ENCODE measurements at places on chromosomes 6 and 20.

- peak; percentile 94 for DNase-seq
These were observed 49.7 kb downstream of the AKAP12 start for GRCh38 chr6:151289399-151290007.

DNA sequence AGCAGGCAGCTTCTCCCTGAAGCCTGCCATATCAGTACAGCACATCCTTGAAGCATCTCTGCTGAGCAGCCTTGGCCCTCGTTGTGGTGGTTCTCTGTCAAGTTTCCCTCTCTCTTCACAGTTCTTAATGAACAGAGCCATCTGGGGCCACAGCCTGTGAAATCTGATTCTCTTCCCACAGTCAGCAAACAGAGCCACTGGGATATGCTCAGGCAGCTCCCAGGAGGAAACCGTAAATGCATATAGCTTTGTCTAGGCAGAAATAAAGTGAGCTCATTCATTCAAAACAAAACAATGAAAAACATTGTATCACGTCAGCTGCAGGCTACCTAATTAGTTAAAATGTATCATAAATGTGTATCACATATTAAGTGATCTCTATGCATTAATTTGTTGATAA is 80.3 kb downstream of the TBC1D7 start:
- DNase-seq, result no peak

GRCh38 chr6:51302431-51302830 is 483.8 kb downstream of the TFAP2B start:
- DNase-seq, result peak; percentile 13

DNA sequence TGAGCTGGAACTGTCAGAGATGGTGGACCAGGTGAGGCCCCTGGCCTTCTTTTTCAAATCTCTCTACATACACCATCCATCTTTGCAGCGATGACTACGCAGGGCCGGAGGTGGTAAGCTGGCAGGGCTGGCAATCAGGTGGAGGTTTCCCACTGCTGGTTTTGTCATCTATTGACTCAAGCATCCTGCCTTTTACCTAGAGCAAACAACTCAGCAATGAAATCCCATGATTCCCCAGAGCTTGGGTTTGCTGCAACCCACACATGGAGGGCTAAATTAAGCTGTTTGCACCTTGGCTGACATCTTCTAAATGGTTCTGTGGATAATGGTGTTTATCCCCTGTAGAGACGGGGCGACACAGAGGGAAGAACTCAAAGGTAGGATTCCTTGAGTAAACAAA is 170.2 kb downstream of the SCP2D1 start:
- DNase-seq, result no peak

DNA sequence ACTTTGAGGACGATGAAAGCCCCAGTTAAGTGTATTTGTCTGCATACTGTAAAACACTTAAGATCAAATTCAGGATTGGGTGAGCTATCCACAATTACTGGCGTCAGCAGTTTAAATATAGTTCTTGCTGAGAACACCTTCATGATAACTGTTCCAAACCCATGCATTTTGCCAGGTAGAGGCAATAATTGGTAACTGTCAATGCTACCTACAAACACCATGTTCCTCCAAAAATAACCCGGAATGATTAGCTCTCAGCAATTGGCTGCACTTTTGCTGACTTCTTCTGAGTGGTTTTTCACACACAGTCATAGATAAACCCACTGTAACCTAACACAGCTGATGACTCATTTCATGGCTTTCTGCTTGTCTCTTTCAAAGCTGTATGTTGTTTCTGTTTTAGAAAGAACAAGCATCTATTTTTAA is 1358.6 kb upstream of the GJE1 start:
- peak; percentile 82 for DNase-seq

- no peak for DNase-seq
These were observed 5.2 kb downstream of the MCCD1 start for GRCh38 chr6:31534011-31534410.

- peak; percentile 11 for DNase-seq
These were observed 131.6 kb upstream of the ESR1 start for GRCh38 chr6:151675746-151676459.

DNA sequence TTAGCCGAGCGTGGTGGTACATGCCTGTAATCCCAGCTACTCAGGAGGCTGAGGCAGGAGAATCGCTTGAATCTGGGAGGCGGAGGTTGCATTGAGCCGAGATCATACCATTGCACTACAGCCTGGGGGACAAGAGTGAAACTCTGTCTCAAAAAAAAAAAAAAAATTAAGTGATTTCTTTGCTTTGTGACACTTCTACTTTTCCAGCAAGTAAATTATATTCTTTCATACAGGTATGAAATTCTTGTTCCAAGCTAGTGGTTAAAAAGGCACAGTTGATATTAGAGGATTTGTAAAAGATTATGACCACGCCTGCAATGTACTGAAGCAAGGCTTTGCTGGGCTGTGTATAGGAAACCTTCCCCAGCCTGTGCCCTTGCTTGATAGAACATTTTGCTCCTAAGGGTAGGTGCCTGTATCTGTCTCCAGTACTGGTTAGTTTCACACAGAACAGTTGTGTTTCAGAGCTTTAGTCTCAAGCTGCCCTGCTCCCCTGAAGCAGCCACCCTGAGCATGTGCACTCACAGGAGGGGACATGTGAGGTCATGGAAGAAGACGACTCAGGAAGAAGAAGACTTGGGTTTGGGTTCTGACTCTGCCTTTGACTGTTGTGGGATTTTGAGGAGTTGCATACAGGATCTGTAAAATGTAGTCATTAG is 10.2 kb downstream of the PTPN1 start:
- no peak for DNase-seq

- DNase-seq, result no peak
These were observed 43.0 kb downstream of the MRS2 start for GRCh38 chr6:24445704-24446103.

DNA sequence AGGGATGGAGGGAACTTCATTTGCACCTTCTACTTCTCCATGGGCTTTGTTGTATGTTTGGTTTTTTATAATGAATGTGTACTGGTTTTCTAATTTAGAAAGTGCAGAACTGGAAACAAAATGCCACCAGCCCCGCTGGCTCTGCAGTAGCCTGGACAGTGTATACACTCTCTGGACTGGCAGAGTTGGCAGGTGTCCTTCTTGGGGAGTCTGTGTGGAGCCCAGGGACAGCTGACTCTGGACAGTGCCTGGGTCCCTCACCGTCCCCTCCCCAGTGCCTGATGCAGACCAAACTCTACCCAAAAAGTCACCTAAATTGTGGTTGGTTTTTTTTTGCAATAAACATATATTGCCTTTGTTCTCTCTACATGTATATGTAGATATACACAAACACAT is 91.0 kb downstream of the SLC2A10 start:
- no peak for DNase-seq

- DNase-seq, result no peak
These were observed 33.4 kb upstream of the ZMYND8 start for GRCh38 chr20:47389867-47390347.

DNA sequence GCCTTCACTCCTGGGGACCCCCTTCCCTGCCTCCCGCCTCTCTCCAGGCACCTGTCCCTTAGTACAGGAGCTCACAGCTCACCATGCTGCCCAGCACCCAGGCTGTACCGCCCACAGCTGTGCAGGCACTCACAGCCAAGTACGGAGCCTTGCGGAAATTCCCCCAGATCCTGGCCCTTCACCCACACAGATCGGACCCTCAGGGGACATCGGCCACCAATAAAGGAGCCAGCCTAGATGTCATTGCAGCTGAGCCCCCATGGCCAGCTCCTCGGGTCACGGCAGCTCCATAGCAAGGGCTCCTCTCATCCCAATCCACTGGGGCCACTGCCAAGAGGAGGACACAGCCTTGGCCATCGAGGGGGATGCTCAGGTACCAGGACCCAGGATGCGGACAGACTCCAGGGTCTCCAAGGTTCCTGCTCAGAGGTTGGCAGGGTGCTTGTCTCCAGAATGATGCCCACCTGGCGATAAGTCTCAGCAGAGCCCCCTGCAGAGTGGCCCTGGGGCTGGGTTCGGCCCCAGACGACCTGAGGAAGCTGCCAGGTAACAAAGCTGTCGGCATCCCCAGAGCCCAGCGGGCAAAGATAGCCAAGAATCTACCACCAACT is 82.3 kb downstream of the YTHDF1 start:
- no peak for DNase-seq

DNA sequence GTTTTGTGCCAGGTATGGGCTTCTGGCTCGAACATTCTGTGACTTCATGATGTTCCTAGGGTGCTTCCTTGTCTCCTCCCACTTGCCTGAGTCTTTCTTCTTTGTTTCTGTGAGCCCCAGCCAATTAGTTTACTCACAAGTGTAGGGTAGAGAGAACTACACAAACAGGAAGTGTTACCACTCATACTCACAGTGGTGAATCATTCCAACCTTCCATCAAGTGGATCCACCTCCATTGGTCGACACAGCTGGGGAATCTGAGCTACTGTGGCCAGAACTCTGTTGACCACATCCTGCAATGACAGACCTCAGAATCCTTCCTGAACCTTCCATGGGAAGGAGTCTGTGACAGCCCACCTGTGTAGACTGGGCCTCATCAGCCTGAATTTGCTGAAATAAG is 76.8 kb downstream of the UNC5CL start:
- peak; percentile 87 for DNase-seq
